ENCODE measurements at places on chromosomes 6 and 20. TPM values are rescaled to one million over a fixed set of nuclear protein-coding genes. Genes with fewer than 3 reads are reported as not detected.

GRCh38 chr6:149007846-149008245, 261.0 kb downstream of the UST start:
- no peak overlapping the region for H3K27ac ChIP-seq
- H3K36me3 ChIP-seq: no peaks in the 10 kb centered on the region

GRCh38 chr20:9286501-9287461, 217.9 kb downstream of the PLCB4 start:
- no peaks in the 10 kb centered on the region for H3K36me3 ChIP-seq
- DNase-seq: no peak
- no peak overlapping the region for H3K4me3 ChIP-seq

Gene ZC2HC1B
- total RNA-seq: not detected

Gene ZSCAN26
- 14.4 TPM for total RNA-seq

All from endodermal cell (in vitro differentiated cells).